ENCODE measurements at places on chromosomes 2 and 18.

DNA sequence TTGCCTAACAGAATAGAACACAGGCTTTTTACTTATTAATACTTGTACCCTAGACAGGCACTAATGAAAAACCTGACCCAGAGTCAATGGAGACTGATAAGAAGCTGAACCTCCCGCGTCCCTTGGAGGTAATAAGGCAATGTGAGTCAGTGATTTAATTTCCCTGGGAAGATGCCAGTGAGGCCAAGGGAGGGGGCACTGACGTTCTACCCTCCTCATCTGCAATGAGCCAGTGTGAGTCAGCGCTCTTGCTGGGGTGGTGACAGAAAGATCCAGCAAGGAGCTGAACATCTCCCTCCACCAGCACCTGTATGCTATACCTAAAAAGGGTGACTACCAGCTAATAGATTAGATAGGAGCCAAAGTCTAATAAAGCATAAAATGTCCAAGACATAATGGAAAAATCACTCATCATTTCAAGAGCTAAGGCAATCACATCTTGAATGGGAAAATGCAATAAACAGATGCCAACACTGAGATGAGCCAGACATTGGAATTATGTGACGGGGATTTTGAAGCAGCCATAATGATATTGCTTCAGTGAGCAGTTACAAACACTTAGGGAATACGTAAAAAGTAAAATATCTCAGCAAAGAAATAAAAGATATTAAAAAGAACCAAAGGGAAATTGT, 116.9 kb downstream of the TPGS2 start:
- no peak for DNase-seq

GRCh38 chr2:45264227-45265225, 255.3 kb upstream of the SIX2 start:
- peak; percentile 24 for DNase-seq

- DNase-seq, result no peak
Measured at GRCh38 chr2:157895531-157895930, 19.4 kb upstream of the ACVR1 start.

- DNase-seq, result peak; percentile 78
Measured at GRCh38 chr18:66495844-66496243, 108.0 kb downstream of the CDH19 start.

GRCh38 chr18:78080081-78080480, 830.4 kb downstream of the GALR1 start:
- no peak for DNase-seq

- DNase-seq, result no peak
Measured at GRCh38 chr2:32231959-32232358, 32.7 kb downstream of the NLRC4 start.

DNA sequence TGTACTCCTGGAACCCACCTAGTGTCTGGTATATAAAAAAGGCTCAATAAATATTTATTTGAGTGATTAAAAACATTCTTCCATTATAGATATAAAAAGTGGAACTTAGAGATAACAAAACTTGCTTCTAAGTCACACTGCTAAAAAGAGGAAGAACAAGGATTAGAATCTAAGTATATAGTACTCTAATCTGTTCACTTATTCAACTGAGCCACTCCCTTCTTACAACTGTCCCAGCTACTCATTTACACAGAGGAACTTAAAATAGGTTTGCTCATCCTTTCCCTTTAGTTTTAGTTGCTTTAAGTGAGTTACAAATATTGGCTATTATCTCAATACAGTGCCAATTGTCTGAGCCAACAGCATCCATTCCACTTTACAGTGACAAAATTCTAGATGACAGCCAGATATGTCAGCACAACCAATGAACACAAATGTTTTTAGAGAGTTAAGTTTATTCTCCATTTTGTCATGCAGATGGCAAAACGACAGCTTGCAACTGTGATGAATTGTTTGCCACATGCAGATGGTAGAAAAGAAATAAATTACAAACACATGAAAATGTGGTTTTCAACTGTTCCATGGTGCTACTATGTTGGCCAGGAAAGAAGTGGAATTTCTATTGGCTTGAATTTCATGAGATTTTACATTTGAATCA, 280.7 kb upstream of the ZC3H15 start:
- DNase-seq, result no peak

DNA sequence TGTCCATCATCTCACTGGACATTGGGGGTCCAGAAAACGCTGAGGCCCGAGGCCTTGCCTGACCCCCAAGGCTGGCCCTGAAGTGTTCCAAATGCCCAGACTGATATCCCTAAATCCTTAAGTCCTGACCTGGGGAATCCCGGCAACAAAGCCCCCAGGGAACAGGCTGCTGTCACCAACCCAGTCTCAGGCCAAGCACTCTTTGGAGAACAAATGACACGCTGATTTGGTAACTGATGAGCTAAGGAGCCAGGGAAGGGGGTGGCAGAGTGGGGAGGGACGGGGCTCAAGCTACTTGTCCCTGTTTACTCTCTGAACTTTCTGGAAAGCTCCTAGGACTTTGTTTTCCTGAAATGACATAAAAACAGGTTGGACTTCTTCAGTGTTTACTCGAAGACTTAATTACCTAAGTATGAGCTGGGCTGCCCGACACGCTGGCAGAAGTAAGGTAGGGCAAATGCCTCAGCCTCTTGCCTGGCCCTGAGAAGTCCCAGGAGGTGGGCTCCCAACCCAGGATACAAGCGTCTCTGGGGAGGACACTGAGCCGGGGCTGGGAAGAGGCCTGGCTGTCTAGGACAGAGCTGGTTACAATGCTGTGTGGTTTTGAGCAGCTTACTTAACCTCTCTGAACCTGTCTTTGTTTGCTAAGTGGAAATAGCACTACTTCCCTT, 105.5 kb upstream of the GLI2 start:
- no peak for DNase-seq

DNA sequence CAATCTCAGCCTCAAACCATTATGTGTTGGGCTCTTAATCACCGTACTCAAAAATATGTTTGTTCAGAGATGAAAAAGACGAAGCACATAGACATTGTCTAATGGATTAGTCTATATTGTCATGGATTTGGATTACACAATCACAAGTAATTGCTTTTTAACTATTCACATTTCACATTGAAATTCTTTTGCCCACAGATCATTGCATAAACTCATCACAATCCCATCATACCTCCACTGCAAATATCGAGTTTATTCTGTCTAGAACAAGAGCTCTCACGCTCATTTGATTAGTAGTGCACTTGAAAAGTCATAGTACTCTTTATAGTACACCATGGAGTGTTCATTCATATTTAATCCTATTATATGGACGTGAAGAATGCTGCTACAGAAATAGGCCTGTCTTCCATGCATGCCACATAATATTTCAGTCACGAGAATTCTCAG, 97.9 kb upstream of the SOX11 start:
- DNase-seq, result no peak

DNA sequence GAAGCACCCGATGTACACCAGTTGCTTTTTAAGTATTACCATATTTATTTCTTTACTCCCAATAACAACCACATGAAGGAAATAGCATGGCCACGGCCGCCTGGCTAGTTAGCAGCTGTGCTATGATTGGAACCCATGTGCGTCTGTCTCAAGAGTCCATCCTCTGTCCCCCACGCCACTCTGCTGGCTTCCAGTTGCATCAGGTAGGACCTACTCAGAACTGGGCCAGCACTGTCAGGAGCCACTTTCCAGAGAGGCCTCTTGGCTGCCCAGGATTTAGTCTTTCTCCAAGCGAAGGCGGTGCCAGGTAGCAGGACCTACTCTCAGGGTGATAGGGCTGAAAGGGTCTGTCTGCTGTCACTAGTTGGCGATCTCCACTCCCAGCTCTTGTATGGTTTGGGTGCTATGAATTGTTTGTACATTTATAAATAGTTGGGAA, 22.1 kb downstream of the ASB18 start:
- peak; percentile 23 for DNase-seq

DNA sequence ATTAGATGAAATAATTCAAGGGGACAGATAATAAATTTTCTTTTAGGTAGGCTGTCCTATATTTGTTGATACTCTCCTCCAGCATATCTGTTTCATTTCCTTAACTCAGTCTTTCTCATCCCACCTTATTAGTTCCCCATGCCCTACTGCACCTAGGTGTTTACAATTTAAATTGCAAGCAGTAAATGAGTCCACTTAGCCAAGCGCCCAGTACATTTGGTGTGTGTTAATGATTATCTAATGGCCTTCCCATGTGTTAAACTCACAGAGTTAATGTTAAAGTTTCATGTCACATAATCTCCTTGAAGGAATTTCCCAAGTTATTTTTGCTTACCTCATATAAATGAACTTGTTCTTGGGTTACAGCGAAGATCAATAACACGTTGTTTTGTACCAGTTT, 31.2 kb downstream of the ITGB6 start:
- DNase-seq, result no peak

- no peak for DNase-seq
Measured at GRCh38 chr2:144042751-144043150, 477.2 kb downstream of the ZEB2 start.

GRCh38 chr2:147689220-147689909, 155.5 kb upstream of the ACVR2A start:
- DNase-seq, result no peak

- no peak for DNase-seq
Measured at GRCh38 chr2:50647381-50647780, 384.6 kb downstream of the NRXN1 start.

DNA sequence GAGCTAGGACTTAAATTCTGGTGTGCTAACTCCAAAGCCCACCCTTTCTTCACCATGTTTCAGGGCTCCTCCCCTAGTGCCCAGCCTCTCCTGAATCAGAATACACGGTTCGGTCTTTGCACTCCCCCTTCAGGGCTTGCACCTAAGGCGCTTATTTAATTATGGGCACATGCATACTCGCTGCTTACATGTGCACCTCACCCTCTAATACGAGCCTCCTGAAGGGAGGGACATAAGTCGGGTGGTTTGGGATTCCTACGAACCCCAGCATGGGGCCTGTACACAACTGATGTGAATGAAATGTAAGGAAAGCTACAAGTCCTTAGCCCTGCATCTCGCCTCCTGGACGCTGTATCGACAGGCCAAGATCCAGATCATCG, 435 bp downstream of the IFT172 start:
- DNase-seq, result no peak

- no peak for DNase-seq
Measured at GRCh38 chr2:227578642-227579041, 20.1 kb upstream of the SCYGR2 start.
